ENCODE measurements at places on chromosomes 7 and 10.

DNA sequence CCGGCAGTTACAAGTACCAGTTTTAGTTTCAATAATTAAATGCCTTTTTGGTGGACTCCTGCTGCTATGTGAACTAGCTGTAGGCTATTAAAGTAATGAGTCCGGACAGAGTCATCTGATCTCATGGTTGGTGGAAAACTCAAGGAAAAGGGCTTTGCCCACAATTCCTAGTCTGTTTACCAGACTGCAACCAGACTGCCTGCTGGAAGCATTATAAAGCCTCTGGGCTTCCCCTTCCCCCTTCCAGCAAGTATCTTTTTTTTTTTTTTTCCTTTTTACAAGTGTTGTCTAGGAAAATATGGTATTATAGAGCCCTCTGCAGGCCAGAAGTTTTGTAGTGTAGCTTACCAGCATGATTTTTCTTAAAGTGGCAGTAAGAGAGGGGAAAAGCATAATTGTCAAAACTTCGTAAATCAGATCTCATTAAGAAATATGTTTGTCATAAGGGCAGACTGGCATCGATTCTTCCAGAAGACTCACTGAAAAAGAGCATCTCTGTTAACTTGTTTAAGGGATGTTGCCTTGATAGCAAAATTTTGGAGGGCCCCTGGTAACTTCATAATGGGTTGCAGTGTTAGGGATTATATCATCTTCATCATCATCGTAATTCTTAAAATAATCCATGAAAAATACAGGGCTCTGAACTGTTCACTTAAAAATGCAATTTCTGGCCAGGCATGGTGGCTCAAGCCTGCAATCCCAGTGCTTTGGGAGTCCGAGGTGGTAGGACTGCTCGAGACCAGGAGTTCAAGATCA lies 181.3 kb downstream of the TAX1BP1 start:
- DNase-seq = no peak

DNA sequence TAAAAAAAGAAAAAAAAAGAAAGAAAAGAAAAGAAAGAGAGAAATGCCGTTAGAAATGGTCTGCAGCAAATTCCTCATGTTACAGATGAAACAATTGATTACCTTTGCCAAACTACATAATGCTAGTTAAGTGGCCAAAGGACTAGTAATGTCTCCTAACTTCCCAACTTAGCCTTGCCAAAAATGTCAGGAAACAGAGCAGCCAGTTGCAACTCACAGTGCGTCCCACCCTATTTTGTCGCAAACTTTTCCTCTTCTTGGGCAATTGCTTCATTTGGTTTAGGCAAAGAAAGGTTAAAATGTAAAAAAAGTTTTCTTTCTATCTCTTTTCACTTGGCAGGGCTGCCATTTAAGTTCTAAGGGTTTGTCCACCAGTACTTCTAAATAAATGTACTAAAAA lies 53.1 kb downstream of the APBB1IP start:
- DNase-seq = no peak

DNA sequence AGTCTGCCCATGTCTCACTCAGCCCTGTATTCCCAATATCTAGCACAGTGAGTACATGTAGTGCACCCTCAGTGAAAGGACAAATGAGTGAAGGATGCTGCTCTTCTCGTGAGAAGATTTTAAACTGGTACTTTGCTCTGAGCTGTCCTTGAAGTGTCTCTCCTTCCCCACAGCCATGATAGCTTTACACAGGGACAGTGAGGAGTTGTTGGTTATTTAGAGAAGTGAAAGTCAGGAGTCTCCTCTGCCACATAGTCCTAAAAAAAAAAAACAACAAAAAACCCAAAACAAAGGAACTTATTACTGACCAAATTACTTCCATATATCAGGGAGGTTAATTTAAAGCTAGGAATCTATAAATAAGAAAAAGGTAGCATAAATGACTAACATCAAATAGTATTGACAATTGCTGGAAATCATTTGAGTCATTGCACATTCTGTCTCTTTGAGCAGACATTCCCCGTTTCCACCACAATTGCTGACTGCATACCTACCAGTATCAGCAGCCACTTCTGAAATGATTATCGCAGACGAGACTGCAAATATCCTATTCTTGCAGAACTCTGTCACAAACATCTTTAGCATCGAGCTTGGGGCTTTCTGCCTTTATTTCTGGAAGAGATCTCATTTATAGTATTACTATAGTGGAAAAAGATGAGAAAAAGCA lies 202.1 kb downstream of the PTEN start:
- DNase-seq = no peak

DNA sequence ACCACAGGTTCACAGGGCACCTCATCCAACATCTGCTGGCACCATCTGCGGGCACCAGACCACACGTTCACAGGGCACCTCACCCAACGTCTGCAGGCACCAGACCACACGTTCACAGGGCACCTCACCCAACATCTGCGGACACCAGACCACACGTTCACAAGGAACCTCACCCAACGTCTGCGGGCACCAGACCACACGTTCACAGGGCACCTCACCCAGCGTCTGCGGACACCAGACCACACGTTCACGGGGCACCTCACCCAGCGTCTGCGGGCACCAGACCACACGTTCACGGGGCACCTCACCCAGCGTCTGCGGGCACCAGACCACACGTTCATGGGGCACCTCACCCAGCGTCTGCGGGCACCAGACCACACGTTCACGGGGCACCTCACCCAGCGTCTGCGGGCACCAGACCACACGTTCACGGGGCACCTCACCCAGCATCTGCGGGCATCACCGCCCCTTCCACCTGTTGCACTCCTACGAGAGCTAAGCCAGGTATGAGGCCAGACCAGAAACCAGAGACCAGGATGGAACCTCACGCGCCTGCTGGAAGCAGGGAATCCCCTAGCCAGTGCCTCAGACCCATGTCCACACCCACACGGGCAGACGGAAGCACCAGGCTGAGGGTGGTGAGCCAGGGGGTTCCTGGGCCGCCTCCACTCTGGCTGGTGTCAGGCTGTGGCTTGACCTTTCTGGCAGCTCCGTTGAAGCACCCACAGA lies 182.8 kb downstream of the MAD1L1 start:
- DNase-seq = peak; percentile 37

DNA sequence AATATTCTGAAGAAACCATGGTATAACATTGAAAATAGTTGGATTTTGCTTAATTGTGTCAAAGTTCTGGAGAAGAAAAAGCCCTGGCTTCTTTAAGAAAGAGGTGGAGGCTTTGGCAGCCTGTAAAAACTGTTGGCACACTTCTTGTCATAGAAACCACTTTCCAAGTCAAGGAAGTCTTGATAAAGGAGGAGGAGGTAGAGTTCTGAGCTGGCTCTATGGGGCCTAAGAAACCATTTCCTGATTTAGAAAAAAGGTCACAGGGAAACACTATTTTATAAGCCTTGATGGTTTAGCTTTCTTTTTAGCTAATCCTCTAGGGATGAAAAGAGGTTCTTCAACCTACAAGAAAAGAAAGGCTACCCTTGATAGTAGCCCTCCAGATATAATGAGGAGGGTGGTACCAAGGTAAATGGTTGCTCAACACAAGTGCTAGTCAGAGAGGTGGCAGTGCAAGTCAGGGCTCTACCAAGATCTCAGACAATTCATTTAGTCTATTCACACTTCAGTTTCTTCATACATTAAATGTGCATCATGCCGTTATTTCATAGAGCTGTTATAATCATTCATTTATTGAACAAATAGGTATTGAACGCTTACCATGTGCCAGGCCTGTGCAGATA lies 346.9 kb downstream of the RNLS start:
- no peak for DNase-seq

GRCh38 chr10:18523025-18523424 lies 128.4 kb downstream of the NSUN6 start:
- DNase-seq = no peak

DNA sequence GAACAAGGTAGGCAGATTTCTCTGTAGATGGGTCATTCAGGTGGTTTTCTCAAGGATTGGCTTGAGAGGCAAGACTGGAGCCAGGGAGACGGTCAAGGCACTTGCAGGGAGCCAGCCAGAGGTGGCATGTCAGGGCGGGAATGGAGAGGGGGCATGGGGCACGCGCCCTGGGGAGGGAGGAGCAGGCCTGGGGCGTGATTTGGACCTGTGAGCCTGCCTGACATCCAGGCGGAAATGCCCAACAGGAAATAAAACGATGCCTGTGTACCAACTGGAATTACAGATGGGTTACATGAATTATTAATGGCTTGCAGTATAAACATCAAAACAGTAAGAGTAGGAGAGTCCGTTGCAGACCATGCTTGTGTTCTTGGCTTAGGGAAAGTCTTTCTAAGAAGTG lies 8.6 kb upstream of the SUN1 start:
- no peak for DNase-seq

DNA sequence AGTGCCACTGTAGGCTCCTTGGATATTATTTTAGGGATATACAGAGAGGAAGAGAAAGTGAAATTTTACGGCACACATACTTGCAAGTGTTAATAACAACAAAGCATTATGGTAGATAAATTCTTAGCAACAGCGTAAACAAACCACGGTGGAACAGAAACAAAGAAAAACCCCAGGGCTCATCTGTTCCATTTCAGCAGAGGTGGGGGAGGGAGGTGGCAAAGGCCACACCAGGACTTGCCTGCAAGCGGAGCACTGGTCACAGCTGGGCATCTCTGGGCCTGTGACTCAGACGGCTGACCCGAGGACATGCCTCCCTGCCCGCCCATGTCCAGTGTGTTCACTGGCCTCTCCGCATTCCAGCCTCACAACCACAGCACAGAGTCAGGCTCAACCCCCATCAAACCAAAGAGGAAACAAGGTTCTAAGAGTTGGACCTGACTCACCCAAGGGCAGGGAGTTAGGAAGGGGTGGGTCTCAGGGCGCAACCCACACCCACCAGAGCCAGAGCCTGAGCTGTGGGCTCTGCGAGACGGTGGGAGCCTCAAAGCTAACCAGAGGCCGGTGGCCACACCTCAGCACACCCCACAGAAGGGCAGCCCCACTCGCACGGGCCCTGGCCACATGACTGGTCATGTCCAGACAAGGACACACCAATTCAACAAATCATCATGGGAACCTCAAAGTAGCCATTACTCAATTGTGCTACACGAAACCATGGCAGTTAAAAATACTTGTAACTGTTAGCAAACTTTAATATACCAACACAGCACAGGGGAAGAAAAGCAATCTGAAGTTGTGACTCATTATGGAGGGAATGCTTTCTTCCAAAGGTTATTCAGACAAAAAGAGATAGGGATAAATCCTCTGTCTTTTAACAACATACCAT lies 10.7 kb downstream of the ESYT2 start:
- DNase-seq = peak; percentile 90

Data from CD4-positive, alpha-beta T cell treated with Interleukin-15 for 1 hour (primary cell).